AG08396 (cell line): ENCODE measurements at places on chromosomes 1 and 21.

GRCh38 chr1:178335426-178335825, 161.3 kb downstream of the CLEC20A start:
- no peak for DNase-seq

DNA sequence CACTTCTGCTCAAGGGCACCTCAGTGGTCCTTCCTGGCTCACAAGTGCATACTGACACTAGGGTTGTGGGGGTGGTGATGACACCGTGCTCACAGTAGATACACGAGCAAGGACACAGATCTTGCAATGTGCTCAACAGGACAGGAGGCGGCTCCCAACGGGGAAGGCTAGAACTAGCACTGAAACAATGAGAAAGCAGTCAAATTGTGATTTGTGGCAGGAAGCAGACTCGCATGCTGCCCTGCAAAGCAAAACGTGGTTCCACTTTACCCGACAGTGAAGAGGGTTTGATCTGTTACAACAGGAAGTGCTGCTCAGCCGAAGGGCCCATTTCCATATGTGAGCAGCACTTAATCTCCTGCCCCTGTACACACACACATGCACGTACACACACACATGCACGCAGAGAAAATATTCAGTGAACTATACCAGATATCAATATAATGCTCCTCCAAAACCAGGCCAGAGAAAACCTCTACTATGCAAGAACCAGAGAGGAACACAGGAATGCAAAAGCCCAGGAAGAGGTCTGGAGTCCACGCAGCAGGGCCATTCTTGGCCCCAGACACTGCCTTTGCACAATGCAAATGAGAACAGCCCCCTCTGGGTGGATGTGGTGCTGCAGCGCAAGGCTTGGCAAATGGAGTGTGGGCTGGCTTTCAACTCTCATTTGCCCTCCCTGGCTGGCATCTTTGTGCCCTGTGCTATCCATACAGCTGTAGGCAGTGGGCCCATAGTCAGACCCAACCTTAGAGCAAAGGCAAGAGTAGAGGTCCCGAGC, 47.1 kb downstream of the KANK4 start:
- DNase-seq = no peak

GRCh38 chr1:236677641-236678235, 8.6 kb upstream of the ACTN2 start:
- DNase-seq = no peak

GRCh38 chr1:41837691-41838090, 81.0 kb downstream of the HIVEP3 start:
- DNase-seq = no peak

GRCh38 chr1:163315773-163316374, 5.9 kb upstream of the NUF2 start:
- no peak for DNase-seq

GRCh38 chr1:194394676-194395075, 1208.3 kb upstream of the B3GALT2 start:
- DNase-seq = no peak

DNA sequence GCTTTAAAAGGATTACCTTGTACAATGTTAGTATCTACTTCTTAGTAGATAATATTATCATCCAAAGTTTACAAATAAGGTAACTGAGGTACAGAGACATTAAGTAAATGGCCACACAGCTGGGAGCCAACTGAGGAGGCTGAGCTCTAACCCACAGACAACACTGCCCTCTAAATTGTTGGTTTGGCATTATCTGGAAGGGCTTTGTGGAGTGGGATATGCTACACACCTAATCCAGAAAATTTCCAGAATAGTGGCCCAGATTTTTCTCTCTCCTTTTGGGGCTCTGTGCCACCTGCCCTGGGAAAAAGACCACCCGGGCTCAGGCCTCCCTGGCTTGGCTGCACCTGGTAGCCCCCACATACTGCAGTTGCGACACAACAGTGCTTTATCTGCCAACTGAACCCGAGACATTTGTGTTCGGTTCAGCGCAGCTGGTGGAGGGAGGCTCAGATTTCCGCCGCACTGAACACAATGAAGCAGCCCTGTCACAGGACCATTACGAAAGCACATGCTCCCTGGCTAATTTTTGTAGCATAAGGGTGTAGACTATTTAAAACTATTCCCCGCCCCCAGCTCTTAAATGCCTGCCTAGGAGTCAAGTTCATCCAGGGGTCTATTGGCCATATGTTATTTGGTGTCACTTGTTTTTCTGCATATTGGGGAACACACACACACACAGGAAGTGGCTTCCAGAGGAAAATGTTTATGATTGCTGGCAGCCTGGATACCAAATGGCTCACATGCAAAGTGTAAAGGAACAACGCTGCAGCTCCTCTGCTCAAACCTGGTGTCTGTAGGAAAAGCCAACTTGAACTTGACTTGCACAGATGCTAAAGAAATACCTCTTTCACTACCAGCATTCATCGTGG, 92.3 kb upstream of the ESRRG start:
- peak; percentile 3 for DNase-seq

GRCh38 chr1:234856845-234857245, 246.9 kb upstream of the IRF2BP2 start:
- DNase-seq = no peak

- DNase-seq = no peak
Measured at GRCh38 chr21:38631206-38631605, 132.9 kb upstream of the ERG start.

GRCh38 chr1:63974966-63975365, 201.1 kb downstream of the ROR1 start:
- no peak for DNase-seq

GRCh38 chr1:228313536-228314277, 92.9 kb downstream of the TRIM11 start:
- no peak for DNase-seq

- no peak for DNase-seq
Measured at GRCh38 chr21:30058928-30059327, 107.7 kb downstream of the CLDN17 start.

DNA sequence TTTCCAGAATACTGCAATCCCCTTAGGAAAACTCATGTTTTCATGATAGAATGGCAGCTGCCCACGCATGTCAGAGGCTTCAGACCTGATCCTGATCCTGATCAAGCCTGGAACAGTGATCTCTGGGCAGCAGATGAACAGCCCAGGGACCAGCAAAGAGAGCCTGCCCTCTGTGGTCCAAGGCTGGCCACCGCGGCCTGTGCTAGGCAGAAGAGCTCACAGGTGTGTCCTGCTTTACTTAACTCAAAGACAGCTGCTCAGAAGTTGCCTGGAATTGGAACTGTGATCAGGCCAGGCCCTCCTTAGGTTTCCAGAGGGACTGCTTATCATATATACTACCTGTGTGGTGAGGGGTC, 21.2 kb upstream of the BCAR3 start:
- DNase-seq = no peak
